ENCODE measurements at places on chromosomes 7 and 10. TPM values are rescaled to one million over a fixed set of nuclear protein-coding genes. Genes with fewer than 3 reads are reported as not detected.

GARIN1A gene
- 0.43 TPM for total RNA-seq

TRIM74 gene
- 0.09 TPM for total RNA-seq

WDR86 gene
- 3.1 TPM for total RNA-seq

IFT22 gene
- 29.8 TPM for total RNA-seq

MBL2 gene
- total RNA-seq = not detected

TUBGCP2 gene
- total RNA-seq = 61.8 TPM

GIMAP8 gene
- total RNA-seq = 0.09 TPM

PRKAR2B gene
- total RNA-seq = 65.3 TPM

ZC3HAV1L gene
- total RNA-seq = 3.4 TPM

COL13A1 gene
- 20.3 TPM for total RNA-seq

MOGAT3 gene
- total RNA-seq = not detected

COL17A1 gene
- total RNA-seq = 0.74 TPM

EN2 gene
- under 0.01 TPM for total RNA-seq

CNPY1 gene
- total RNA-seq = not detected

HOXA13 gene
- total RNA-seq = 5.7 TPM

PNLIPRP2 gene
- not detected for total RNA-seq

UROS gene
- total RNA-seq = 71.7 TPM

CCDC3 gene
- total RNA-seq = 1.3 TPM

UNCX gene
- not detected for total RNA-seq

All from smooth muscle cell of bladder (primary cell).